ENCODE measurements at places on chromosomes 7 and 10.
A peak's percentile ranks its signal among the peaks of the same experiment; 100 is the strongest.

DNA sequence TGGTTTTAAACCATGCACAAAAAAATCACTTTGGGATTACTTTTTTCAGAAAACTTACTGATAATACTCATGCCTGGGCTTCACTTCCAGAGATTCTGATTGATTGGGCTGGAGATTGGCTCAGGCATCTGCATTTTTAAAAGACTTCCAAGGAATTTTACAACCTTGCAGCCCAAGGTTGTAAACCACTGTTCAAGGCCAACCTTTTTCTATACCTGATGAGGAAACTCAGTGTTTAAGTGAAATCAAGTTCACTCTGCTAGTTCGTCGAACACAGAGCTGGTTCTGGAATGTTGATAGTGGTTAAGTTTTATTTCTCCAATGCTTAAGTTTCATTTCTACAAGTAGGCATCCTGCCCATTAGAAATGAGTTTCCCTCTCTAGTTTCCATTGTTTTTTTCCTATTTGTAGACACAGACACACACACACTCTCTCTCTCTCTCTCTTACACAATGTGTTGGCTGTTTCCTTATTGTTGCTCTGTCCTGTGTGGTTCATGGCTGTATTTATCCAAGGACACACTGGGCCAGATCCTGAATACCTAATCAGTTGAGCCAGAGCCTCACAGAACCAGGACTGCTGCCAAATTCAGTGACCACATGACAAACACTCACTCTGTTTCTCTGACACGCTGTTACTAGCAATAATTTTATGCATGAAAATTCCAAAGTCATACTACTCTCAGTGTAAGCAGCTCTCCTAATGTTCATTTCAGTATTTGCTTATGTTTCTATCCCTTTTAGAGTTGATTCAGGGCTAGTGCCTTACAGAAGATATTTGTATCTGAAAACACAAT is 3.7 kb upstream of the IFIT1B start:
- no peak for DNase-seq

DNA sequence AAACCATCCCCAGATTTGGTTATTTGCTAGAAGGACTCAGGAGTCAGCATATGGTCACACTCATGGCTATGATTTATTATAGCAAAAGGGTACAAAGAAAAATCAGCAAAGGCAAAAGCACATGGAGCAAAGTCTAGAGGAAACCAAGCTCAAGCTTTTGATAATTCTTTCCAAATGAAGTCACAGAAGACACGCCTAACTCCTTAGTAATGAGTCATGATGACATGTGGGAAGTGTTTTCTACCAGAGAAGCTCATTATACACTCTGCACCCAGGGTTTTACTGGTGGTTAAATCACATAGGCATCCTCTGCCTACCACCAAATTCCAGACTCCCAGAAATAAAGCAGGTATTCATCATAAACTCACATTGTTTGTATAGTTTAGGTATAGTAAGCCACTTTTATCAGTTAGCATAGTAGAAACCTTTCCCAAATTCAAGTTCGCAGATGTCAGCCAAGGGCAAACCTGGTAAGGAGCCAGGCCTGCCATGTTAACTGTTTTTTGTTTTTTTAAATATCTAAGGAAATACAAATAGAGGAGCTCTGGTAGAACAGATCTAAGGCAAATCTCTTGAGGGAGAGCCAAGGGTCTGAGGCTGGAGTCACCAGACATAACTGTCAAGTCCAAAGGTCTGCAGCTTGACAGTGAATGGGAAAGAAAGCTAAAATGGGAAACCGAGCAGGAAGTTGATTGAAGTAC is 15.4 kb upstream of the HIBADH start:
- no peak for DNase-seq

DNA sequence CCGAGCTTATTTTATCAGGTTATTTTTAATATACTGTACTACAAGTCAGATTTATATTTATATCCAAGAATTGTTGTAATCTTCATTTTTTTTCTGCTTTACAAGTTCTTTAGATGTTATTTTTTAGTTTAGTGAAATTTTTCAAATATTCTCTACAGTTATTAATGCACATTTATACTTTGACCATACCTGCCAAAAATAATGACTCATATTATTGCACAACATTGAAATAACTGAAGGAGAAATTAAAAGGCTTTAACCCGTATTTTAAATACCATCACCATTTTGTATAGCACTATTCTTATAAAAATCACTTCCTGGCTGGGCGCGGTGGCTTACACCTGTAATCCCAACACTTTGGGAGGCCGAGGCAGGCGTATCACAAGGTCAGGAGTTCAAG is 278.5 kb downstream of the BICC1 start:
- no peak for DNase-seq

GRCh38 chr10:90652519-90652918 is 205.3 kb downstream of the HTR7 start:
- DNase-seq = peak; percentile 25

- DNase-seq = no peak
These were observed 67.7 kb downstream of the FOXI2 start for GRCh38 chr10:127804696-127805095.

GRCh38 chr10:87750817-87751216 is 67.2 kb downstream of the ATAD1 start:
- DNase-seq = no peak

GRCh38 chr10:132207536-132208461 is 21.1 kb downstream of the DPYSL4 start:
- DNase-seq = no peak

DNA sequence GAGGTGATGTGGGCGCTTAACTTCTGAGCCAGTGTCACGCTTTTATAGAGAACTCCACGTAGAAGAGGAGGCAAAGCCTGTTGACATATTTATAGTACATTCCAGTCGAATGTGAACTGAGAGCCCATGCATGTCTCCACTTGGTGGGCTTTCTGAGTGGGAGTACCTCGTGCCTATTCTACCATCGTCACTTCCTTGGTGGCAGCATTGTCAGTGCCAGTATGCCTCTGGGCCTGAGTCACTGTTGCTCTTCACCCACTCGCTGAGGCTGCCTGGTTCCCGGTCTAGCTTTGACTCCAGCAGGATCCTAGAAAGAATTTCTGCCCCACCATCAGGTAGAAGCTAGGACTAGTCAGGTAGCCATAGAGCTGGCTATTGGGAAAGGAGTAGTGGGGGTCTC is 30.0 kb upstream of the CDH23 start:
- no peak for DNase-seq

GRCh38 chr7:42440951-42441350 is 203.9 kb upstream of the GLI3 start:
- no peak for DNase-seq

- DNase-seq = no peak
These were observed 53.7 kb upstream of the MTPN start for GRCh38 chr7:136030867-136031318.

DNA sequence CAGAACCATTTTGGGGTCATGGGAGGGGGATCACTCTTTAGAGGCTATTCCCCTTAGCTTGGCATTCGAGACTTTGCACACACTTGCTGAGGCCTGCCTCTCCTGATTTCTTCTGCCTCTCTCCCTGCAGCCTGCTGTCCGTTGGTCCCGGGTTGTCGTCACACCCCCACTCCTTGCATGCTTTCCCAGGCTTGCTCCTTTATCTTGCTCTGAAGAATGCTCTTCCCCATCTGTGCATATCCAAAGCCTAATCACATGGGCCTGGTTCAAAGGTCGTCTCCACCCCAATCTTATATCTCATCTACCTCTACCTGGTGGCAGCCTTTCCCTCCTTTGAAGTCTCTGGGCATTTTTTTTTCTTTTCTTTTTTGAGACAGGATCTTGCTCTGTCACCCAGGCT is 24.3 kb upstream of the EMX2 start:
- DNase-seq = no peak

- peak; percentile 16 for DNase-seq
These were observed 123.0 kb upstream of the CTBP2 start for GRCh38 chr10:125283191-125283835.

- DNase-seq = no peak
These were observed 48.0 kb downstream of the ZNF467 start for GRCh38 chr7:149725426-149725821.

- DNase-seq = no peak
These were observed 40.2 kb upstream of the RSU1 start for GRCh38 chr10:16857419-16857818.

GRCh38 chr10:30591249-30591670 is 38.3 kb downstream of the LYZL2 start:
- DNase-seq = peak; percentile 34

GRCh38 chr10:50347394-50347802 is 96.1 kb upstream of the ASAH2 start:
- DNase-seq = no peak

GRCh38 chr10:46053534-46054434 is 7.7 kb upstream of the MSMB start:
- DNase-seq = no peak

- DNase-seq = no peak
These were observed 187.4 kb upstream of the PDE1C start for GRCh38 chr7:32257621-32258020.

GRCh38 chr7:55527307-55527706 is 45.0 kb downstream of the VOPP1 start:
- peak; percentile 16 for DNase-seq

- DNase-seq = no peak
These were observed 18.4 kb upstream of the HGF start for GRCh38 chr7:81788246-81788645.

DNA sequence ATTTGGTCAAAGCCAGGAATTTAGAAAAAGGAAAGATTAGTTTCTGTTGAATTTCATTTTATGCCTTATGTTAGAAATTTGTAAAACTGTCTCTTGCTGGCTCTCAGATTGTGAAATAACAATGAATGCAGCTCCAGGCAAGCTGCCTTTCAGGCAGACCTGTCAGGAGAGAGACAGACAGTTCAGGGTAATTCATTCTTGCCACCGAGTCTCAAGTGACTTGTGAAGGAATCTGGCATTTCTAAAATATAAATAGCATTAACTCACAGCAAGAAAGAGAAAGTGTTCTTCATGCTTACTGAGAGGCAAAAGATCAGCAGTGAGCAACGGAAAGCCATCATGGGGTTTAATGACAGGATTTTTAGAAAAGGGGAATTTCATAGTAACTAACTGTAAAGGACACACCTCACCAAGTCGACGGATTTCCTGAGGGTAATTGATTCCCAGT is 442.3 kb upstream of the AKR1E2 start:
- DNase-seq = no peak

GRCh38 chr7:8433477-8434289 is at the start of gene NXPH1:
Gene NXPH1 (plus strand): TSS chr7:8433609.
- peak; percentile 84 for DNase-seq

GRCh38 chr10:16519250-16519907 is 2.3 kb downstream of the C1QL3 start:
- DNase-seq = no peak

DNA sequence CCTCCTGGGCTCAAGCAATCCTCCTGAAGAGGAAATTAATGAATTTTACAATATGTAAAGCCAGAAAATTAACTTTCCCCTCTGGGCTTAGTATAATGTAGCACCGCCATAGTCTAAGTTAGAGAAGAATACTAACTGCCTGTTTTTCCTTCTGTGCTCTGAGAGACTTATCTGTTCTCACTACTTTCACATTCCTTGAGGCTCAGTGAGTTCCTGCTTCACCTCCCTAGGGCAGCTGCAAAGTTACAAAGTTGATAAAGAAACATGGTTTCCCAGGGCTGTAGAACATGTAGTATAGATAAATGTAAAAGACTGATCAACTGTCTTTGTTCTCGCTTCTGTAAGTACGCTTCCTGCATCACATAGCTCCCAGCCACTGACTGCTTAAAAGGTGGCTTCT is 16.0 kb upstream of the OLAH start:
- DNase-seq = no peak

DNA sequence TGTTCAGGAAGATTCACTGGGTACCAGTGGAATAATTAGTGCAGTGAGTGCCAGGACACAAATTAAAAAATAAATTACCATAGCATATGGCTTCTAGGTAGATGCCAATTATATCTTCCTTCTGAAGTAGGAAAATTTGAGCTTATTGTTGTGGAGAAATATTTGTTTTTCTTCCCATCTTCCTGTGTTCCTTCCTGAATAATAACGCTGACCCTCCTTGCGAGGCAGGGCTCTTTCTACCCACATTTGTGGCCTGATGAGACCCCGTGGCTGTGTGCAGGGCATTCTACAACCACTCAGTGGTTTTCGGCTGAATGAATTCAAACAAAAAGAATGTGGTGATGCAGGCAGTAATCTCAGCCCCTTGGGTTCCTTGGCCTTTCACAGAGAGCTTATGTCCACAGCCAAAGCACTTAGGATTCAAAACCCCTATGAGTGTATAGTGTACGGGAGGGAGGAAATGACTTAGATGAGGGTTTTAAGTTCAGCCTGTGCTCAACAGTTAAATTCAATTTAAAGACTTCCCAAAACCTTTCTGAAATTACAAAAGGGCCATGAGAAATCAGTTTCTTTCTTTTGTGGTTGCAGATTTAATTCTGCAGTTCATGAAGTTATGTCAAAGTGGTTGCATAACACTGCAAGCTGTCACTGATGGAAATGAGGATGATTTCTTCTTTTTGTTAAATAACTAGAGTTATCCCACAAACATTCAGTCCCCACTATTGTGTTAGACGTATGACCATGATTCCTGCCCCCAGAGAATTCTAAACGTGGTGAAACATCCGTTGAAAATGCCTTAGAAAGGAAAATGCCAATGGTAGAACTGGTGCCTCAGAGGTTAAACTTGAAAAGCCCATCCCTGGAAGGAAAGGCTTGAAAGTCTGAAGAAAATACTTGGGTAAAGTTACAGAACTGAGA is 255.3 kb downstream of the FZD1 start:
- no peak for DNase-seq

DNA sequence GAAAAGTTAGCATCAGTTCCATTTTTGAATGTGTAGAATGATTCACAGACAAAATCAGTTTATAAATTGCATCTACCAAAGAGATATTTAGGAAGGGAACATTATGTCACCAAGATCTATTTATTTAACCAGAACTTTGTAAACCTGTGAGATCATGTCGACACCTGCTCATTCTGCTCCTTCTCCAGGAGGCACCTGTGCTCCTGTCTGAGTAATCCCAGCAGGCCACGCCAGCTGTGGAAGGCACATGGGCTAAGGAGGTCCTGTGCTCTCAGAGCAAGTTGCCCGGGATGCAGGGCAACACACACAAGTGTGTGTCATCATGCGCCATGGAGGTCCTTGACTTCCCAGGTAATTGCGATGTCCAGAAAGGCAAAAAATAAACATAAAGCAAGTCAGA is 45.5 kb upstream of the ADARB2 start:
- no peak for DNase-seq

GRCh38 chr7:144671429-144671828 is 164.4 kb downstream of the TPK1 start:
- DNase-seq = no peak

GRCh38 chr10:78772986-78773530 is 295.7 kb upstream of the ZMIZ1 start:
- no peak for DNase-seq

- DNase-seq = no peak
These were observed 33.7 kb upstream of the CSTF2T start for GRCh38 chr10:51733057-51733456.

- DNase-seq = no peak
These were observed 41.4 kb downstream of the MRC1 start for GRCh38 chr10:17850501-17850900.
